GM19239 (cell line): ENCODE measurements at places on chromosomes 1 and 21.

- no peak for DNase-seq
Measured at GRCh38 chr1:50491142-50491541, 67.9 kb upstream of the DMRTA2 start.

DNA sequence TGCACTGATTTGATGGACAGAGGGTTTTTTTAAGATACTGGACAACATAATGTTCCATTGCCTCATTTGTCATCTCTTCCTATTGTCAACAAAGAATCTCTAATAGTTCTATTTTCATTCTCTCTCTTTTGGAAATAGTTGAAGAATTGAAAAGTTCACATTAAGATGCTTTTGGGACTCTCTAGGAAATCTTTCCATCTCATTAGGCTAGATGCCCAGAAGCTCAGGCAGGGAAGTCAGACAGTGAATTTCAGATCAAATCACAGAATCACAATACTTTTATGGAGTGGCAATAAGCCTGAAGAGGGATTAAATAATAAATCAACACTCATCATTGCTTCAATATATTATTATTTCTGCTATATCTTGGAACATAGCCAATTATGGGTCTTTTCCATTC, 29.2 kb downstream of the NEGR1 start:
- no peak for DNase-seq

- DNase-seq: no peak
Measured at GRCh38 chr1:168845140-168845539, 116.1 kb upstream of the DPT start.

DNA sequence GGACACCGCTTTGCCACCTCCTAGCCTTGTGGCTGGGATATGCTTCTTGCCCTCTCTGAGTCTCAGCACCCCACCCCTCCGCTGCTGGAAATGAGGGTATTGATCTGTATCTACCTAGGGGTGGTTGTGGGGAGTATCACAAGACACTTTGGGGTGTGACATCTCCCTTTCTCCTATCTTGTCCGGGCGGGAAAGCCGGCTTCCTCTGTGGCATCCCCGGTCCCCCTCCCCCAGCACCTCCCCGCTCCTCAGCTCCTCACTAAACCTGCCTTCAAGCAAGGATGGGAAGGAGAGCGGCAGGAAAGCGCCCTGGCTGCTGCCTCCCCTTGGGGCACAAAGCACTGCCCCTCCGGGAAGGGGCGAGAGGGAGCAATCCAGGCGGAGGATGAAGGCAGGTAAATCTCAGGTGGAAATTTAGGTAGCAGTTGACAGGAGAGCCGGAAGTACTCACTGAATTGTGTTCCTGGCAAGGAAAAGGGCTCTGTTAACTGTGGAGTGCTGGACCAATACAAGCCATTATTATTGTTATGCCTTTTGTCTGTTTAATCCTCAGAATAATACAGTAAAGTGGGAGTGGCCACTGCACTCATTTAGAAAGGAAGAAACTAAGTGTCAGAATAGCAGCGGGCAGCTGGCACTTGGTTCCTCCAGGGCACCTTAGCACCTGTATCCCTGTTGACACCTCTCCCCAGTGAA, 49.0 kb upstream of the LRP8 start:
- no peak for DNase-seq

- DNase-seq: no peak
Measured at GRCh38 chr1:234281826-234282489, 91.3 kb upstream of the COA6 start.

DNA sequence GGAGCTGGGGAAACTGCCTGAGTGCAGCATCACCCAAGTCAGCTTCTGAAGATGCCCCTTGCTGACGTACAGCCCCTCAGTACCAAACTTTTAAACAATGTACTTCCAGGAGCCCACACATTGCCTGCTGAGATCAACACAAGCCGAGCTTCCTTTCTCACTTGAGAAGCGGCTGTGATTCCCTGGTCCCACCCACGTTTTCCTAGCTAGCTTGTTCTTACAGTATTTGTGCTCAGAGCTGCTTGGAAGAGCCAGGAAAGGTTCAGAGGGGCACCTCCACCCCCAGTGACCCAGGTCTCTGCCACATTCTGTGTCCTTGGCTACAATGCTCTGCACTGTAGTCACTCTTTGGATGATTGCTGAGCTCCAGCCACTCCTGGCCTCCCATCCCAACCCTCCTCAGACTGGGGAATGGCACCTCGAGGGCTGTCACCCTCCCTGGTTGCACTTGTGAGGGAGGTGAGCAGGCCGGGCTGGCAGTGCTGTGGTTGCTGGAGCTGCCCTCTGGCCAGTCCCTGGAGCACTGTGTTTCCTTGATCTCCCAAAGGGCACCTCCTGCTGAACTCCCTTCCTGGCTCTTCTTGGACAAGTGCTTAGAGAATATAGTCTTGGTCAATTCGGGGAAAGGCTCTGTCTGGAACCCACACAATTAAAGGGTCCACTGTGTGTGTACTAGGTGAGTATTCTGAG, 355.1 kb downstream of the AJAP1 start:
- DNase-seq: no peak

DNA sequence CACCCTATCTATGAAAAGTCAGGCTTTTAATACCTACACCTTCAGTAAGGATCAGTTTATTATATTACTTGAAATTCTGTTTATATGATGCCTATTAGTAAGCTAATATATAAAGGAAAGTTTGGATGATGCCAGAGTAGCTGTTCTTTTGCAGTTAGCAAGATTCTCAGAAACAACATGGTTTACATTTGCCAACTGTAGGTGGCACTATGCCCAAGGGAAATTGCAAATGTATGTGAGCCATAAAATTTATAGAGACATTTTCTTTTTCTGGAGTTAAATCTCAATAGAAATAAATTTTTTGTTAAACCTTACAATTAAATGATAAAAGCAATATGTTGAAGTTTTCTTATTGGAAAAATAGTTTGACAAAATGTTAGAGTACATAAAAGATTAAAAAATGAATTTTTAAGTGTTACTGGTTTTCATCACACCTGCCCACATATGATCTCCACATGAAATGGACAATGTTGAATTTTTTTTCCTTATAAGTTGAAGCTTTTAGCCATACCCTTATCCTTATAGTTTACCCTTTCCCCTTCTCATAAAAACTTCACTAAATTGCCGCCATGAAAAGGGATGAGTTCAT, 32.1 kb upstream of the EPHX4 start:
- peak; percentile 10 for DNase-seq

GRCh38 chr1:87955038-87955437, 626.4 kb downstream of the LMO4 start:
- DNase-seq: no peak

- DNase-seq: no peak
Measured at GRCh38 chr1:30040081-30041019, 683.0 kb downstream of the MATN1 start.
